Activated CD4-positive, alpha-beta T cell treated with anti-CD3 and anti-CD28 coated beads, Interleukin-2, amount 50 U/mL, for 4 hours (primary cell): ENCODE measurements at places on chromosomes 7 and 10.

GRCh38 chr10:114350751-114351150, 53.6 kb downstream of the AFAP1L2 start:
- DNase-seq, result no peak

- DNase-seq, result no peak
Observed at GRCh38 chr10:70174058-70174741, 3.9 kb upstream of the SAR1A start.

- DNase-seq, result no peak
Observed at GRCh38 chr10:637221-637620, 52.2 kb downstream of the DIP2C start.

DNA sequence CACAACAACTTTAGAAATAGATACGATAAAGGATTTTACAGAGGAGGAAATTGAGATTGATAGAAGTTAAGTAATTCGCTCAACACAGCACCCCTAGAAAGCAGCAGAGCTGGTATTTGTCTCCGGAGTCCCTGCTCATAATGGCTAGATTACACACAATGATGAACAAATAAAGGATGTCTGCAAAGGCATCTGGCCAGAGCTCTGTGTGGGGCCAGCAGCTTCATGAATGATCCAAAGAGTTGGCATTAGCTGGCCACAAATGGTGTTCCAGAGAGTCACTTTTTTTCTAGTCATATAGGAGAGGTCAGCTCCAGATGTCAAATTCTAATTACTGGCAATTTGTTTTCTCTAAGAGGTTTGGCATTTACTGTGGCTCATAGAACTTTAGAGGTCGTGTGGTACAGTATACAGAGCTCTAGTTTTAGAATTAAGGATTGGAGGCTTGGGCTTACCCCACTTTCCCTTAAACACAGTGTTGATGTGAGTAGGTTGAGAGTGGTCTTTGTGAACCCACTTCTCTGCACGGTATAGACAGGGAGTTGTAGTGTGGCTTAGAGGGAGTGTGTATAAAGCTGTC, 186.2 kb downstream of the BICC1 start:
- DNase-seq, result no peak

- no peak for DNase-seq
Observed at GRCh38 chr7:128855559-128855958, 7.1 kb upstream of the ATP6V1F start.

DNA sequence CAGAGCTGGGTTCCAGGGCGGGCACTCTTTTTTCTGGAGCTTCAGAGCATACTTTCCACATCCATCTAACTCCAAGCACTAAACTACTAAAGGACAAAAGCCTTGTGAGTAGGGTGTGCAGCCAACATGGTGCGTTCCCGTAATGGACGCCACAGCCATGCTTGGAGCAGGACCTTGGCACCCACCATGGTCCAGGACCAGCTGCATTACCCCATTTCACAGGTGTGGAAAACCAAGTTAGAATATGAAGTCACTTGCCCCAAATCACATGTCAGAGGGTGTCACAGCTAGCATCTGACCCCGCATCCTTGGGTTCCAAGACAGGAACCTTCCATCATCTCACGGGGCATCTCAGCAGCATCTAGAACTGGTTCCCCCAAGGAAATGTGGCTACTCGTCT, 112.4 kb downstream of the SMURF1 start:
- DNase-seq, result no peak

GRCh38 chr7:124420367-124420766, 345.2 kb downstream of the GPR37 start:
- no peak for DNase-seq

DNA sequence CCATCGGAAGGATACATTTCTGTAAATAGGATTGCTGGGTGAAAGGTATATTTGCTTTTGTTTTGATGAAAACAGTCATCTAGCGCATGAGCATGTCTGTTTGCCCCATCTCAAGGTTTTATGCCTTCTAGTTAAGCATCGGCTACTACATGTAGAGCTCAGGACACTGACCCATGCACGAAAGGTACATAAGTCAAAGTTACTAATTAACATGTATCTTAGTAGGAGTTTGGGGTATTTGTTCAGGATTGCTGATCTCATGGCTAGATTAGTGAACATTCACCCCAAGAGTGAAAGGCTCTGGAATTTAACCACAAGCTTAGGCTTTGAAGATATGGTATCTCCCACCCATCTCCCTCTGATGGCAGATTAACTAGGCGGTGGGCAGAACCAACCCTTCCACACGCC, 91.5 kb downstream of the RBM20 start:
- no peak for DNase-seq

- no peak for DNase-seq
Observed at GRCh38 chr10:101293007-101293723, 60.8 kb upstream of the BTRC start.

DNA sequence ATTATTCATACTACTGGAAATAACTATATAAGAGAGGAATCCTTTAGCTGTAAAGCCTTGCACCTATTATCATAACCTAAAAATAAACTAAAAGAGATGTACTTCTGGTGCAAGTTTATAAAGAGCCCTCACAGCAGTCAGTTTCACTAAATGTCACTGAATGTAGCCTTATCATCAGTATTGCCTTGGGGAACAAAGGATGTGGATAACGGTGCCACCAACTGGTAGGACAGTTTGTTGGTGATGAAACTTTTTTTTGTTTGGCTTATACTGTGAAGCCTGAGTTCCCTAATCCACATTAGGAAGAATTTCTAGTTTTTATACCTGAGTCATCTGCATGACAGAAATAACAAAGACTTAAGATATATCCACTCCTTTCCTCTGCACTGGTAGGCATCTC, 117.9 kb upstream of the COL1A2 start:
- DNase-seq, result no peak

- no peak for DNase-seq
Observed at GRCh38 chr7:30707391-30708357, 25.4 kb upstream of the CRHR2 start.

DNA sequence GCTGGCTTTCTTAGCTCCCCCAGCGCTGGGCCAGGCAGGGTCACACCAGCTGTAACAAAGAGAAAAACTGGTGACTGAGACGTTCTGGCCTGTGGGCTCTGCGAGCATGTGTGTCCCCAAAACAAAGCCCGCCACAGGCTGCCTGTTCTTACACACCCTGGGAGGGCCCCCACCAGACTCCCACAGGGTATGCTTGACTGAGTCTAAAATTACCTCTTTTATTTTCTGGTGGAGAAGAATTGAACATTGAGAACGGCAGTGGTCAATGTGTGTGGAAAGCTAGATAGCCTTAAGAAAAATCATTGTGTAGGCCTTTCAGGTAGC, 808 bp downstream of the C10orf71 start:
- DNase-seq, result no peak

DNA sequence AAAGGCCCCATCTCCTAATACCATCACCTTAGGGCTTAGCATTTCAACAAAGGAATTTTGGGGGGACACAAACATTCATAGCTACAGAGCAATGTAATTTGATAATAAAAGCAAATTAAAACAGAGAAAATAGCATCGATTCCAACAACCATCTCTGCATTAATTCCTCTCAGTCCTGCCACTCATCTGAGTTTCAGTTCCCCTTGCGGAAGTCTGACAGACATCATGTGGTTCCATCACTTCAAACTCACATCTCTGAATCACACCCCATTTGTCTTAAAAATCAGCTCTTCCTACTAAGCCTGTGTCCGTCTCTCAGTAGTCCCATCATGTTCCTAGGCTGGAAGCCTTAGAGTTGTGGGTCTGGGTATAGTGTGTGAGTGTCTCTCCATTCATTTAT, 3.6 kb downstream of the ADCK2 start:
- no peak for DNase-seq

- DNase-seq, result no peak
Observed at GRCh38 chr7:107579554-107579884, 527 bp upstream of the BCAP29 start.

- DNase-seq, result no peak
Observed at GRCh38 chr10:101091546-101092290, 29.9 kb downstream of the KAZALD1 start.
